ENCODE measurements at places on chromosomes 3 and 15. TPM values are rescaled to one million over a fixed set of nuclear protein-coding genes. Genes with fewer than 3 reads are reported as not detected.

GRCh38 chr15:29756358-29757267 is 65.7 kb downstream of the TJP1 start:
- peak; percentile 47 for DNase-seq

DNA sequence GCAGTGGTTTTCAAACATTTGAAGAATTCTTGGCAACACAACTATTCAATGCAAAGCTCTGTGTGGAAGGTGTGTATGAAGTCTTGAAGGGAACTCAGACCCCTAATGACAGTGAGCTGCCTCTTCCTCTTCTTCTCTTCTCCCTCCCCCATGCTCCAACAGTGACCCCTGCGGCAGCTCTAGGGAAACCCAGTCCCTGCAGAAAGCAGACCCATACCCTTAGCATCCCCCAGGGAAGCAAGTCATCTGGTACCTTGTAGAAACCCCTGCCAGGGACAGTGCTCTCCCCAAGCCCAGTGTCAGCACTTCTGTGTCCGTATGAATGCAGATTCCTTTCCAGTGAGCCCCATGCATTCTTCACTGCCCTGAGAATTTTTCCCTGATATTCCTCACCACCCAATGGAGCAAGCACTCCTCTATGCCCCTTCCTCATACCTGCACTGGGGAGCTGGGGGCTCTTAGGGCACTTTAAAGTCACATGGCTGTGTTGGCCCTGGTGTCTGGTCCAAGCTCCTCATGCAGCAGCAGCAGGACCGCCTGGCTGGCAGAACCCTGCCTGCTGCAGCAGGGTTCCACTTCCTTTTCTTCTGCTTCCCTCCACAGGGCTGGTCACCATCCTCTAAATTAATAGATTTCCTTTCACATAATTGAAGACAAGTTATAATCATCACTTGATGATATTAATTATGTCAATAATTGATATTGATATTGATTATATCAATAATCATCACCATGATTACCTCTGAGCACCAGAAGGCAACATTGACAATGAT is 442.5 kb downstream of the EPHB1 start:
- DNase-seq, result no peak

DNA sequence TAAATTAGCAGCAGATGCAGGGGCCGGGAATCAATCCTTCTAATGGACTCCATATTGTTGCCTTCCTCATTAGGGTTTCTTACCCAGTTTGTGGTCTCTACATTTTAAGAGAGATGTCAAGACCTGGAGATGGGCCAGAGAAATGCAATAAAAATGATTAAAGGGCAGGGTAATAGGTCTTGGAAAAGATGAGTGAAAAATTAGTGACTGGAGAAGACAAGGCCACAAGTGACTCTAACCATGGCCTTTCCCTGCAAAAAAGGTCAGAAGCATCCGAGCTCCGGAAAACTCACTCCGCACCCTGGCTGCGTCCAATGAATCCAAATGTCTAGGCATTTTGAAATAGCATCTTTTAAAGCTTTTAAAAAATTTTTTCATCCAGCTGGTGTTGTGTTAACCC is 152.8 kb downstream of the ARRDC4 start:
- DNase-seq, result no peak

DNA sequence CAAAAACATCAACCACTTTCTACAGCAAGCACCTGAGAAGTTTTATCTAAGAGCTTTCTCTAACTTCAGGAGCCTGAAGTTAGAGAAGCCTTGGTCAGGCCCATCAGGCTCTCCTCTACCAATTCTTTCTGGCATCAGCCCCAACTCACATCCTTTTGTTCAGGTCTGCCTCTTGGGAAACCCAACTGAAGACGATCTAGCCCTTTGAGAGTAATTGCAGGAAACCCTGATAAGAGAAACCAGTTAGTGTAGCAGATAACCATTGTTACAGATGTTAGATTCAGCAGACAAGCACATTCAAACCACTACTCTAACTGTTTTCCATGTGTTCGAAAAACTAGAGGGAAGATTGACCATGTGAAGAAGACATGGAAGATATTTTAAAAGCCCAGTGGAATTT is 27.0 kb upstream of the DYNC1LI1 start:
- DNase-seq, result no peak

DNA sequence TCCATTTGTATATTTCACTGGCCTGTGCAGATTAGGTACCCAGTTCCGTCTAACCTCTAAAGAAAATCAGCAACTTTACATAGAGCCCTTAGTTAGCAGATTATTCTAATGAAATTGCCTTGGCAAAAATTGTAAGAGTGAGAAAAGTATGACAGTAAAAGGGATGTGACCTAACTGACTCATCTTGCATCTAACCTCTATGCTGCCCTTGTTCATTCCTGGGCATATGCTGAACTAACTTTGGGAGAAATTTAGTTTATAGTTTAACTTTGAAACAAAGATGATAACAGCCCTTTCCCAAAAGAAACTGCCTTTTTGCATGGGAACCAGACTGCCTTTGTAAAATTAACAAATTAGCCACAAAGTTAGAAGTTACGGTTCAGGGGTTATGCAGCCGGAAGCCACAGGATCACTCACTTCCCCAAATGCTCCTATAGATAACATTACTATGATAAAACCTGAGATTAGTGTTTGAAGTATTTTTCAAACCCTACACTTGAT is 839.8 kb upstream of the ALCAM start:
- no peak for DNase-seq

DNA sequence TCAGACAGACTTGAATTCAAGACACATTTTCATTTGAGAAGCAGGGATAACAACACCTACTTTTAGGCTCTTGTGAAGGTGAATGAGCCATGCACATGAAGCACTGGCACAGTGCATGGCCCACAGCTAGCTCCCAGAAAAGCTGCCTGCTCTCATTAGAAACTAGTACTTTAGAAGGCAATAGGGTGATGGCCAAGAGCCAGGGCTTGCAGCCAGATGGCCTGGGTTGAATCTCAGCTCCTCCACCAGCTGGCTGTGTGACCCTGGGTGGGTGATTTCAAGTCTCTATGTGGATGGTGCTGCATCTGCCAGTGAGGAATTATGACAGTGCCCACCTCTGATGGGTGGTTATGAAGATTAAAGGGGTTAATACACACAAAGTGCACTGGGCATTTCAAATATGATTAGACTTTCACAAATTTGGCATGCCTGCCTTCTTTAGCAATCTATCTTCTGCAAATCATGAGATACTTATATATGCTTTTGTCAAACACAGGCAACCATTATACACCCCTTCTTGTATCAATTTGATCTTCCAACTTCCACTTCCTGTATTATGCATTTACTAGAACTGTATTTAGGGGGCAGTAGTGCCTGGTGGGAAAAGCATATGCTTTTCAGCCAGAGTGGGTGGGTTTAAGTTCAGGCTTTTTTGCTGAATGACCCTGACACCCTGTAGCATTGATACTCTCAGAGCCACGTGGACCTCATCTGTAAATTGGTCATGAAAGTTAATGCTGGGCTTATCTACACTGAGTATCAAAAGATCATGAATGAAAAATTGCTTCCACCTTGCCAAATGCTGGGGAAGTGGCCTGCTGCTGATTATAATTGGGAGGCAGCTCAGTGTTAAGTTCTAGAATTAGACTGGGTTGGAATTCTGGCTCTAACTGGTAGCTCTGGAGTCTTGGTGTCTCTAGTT is 34.7 kb upstream of the RBP1 start:
- DNase-seq, result peak; percentile 75

- DNase-seq, result no peak
Measured at GRCh38 chr3:122577409-122578031, at the start of gene PARP15. TSS of gene PARP15 (plus strand) at chr3:122577650. CDS start at chr3:122577668, 18 bp downstream.

Gene SMCO1
- not detected for total RNA-seq

Gene ZNF710
- total RNA-seq, result 11.4 TPM

Gene SLC24A5
- 1.2 TPM for total RNA-seq
